ENCODE measurements at places on chromosomes 11 and 22. TPM values are rescaled to one million over a fixed set of nuclear protein-coding genes. Genes with fewer than 3 reads are reported as not detected.

Gene NDUFV1
- 191 TPM for total RNA-seq

Gene MPPED2
- 50.2 TPM for total RNA-seq

DNA sequence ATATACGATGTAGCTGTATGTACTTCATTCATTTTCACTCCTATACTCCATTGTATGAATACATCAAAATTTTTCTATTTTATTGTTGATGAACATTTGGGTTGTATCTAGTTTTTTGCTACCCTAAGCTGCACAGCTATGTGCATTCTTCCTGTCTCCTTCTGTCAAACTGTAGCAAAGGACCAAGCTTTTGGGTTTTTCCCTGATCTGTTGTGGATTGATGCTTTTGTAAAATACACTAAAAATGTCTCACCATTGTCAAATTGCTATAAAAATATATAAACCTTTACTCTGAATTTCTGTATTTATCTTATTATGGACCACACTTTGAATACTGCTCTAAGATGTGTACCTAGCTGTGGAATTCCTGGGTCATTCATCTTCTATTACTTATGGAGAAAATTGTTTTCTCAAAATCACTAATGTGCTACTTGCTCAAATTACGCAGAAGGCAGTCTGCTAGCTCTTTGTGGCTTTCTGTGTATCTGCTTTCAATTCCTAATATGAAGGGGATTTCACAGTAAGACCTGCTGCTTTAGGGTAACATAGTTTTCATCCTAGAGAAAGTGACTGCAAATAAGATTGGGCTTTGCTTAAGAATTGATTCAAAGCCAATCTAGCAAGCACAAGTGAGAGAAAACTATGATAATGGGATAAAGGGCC is 123.4 kb downstream of the CYP2R1 start:
- H3K27ac ChIP-seq, result no peak overlapping the region
- no peaks in the 10 kb centered on the region for H3K36me3 ChIP-seq
- H3K4me3 ChIP-seq, result no peak overlapping the region
- H3K4me1 ChIP-seq, result no peaks in the 10 kb centered on the region
- DNase-seq, result no peak

GRCh38 chr22:22750335-22751042 is 106.1 kb downstream of the GGTLC2 start:
- no peak overlapping the region for H3K27ac ChIP-seq
- H3K4me1 ChIP-seq, result peaks cover 12% of the 10 kb centered on the region
- no peak overlapping the region for H3K4me3 ChIP-seq
- H3K27me3 ChIP-seq, result peaks cover 10% of the 10 kb centered on the region
- DNase-seq, result no peak
- no peaks in the 10 kb centered on the region for H3K36me3 ChIP-seq

Measured in endothelial cell (in vitro differentiated cells).